ENCODE measurements at places on chromosomes 3 and 15.

- no peak for DNase-seq
Measured at GRCh38 chr15:97085731-97086130, 755.2 kb downstream of the NR2F2 start.

DNA sequence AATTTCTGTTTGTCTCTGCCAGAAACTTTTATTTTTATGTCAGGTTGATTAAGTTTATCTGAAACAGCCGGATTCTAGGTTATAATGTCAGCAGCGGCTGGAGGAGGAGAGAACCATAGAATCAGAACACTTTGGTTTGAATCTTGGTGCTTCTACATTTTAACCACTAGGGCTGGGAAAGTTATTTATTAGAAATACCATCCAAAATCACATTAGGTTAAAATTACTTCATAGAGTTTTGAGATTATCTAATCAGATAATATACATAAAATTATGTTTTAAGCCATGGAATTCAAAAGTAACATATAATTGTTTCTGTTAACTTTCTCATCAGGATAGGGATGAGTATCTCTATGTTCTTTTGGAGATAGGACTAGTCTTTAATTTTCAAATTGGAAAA lies 502.9 kb downstream of the ROBO1 start:
- no peak for DNase-seq

DNA sequence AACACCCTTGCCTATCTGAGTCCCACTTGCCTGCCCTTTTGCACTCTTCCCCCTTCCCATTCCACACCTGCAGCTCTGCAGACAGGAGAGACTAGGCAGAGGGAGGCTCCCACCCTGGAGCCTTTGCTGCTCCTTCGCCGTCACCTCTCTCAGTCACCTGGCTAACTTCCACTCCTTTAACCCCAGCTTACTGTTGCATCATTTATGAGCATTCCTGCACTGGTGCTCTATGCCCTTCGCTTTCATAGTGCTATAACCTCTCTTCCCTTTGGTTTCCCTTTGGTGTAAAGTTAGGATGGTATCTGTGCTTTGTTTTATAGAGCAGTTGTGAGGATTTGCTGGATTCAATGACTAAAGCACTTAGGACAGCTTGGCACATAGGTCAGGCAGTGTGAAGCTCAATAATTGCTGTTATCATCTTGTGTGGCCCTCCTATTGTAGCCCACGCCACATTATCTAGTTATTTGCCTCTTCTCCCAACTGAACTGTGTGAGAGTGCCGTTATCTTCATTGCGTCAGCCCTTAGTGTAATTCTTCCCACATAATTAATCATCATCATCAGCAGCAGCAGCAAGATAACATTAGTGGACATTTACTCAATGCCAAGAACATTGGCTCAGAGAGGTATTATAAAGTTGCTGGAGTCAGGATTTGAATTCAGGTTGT lies 253.9 kb downstream of the CACNA2D3 start:
- no peak for DNase-seq

DNA sequence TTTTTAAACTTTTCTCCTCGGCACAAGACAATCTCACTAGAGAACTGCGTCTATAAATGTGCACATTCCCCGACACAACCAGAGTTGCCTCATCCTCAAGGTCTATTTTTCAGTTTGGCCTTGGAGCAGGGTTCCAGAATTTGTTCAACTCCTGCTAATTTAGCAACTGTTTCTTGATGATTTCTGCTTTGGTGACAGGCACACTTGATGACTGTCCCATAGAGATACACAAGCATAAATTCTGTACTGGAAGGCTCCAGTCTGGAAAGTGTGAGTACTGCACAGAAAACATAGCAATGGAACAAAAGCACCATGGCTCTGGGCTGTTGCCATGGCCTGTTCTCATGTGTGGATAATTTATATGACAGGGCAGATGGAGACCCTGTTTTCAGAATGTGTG lies 379.6 kb upstream of the PDZRN3 start:
- no peak for DNase-seq

Data from activated effector memory CD4-positive, alpha-beta T cell treated with anti-CD3 and anti-CD28 coated beads, Interleukin-2, amount 50 U/mL, for 16 hours (primary cell).